K562 (cell line): ENCODE measurements at places on chromosomes 3 and 15. TPM values are rescaled to one million over a fixed set of nuclear protein-coding genes. Genes with fewer than 3 reads are reported as not detected.

- H3K36me3 ChIP-seq, result no peaks in the 10 kb centered on the region
- no peak for DNase-seq
- H3K27me3 ChIP-seq, result no peaks in the 10 kb centered on the region
- no peak overlapping the region for H3K4me3 ChIP-seq
- no peak overlapping the region for H3K27ac ChIP-seq
These were observed 18.6 kb downstream of the SERP1 start for GRCh38 chr3:150527464-150528255.

The UBA7 gene
- polyA plus RNA-seq, result 2.0 and 3.3 TPM in 2 replicates

- no peaks in the 10 kb centered on the region for H3K4me1 ChIP-seq
- no peaks in the 10 kb centered on the region for H3K27me3 ChIP-seq
- no peaks in the 10 kb centered on the region for H3K36me3 ChIP-seq
- H3K27ac ChIP-seq, result no peak overlapping the region
These were observed 223.0 kb downstream of the TBL1XR1 start for GRCh38 chr3:176974279-176974678.

DNA sequence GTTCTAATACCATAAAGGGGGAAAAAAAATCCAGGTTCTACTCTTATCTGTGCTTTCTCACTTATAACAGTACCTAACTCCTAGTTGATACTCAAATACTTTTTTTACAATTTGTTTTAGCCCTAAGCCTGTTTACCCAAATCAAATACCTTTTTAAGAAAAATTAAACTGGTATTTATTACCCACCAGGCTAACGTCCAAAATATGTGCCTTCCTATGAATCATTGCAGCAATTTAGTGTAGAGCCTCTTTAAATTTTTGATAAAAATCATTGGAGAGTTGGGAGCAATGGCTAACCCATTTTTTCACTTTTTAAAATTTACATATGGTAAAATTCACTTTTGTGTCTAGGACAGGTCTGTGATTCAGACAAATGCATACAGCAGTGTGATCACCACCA is 27.9 kb downstream of the FILIP1L start:
- H3K4me1 ChIP-seq, result peaks cover 11% of the 10 kb centered on the region
- no peak for DNase-seq
- no peaks in the 10 kb centered on the region for H3K27me3 ChIP-seq
- H3K4me3 ChIP-seq, result no peak overlapping the region

The EXD1 gene
- polyA plus RNA-seq, result not detected in 2 replicates

GRCh38 chr3:1087066-1087560 is 5.7 kb upstream of the CNTN6 start:
- no peak for DNase-seq

DNA sequence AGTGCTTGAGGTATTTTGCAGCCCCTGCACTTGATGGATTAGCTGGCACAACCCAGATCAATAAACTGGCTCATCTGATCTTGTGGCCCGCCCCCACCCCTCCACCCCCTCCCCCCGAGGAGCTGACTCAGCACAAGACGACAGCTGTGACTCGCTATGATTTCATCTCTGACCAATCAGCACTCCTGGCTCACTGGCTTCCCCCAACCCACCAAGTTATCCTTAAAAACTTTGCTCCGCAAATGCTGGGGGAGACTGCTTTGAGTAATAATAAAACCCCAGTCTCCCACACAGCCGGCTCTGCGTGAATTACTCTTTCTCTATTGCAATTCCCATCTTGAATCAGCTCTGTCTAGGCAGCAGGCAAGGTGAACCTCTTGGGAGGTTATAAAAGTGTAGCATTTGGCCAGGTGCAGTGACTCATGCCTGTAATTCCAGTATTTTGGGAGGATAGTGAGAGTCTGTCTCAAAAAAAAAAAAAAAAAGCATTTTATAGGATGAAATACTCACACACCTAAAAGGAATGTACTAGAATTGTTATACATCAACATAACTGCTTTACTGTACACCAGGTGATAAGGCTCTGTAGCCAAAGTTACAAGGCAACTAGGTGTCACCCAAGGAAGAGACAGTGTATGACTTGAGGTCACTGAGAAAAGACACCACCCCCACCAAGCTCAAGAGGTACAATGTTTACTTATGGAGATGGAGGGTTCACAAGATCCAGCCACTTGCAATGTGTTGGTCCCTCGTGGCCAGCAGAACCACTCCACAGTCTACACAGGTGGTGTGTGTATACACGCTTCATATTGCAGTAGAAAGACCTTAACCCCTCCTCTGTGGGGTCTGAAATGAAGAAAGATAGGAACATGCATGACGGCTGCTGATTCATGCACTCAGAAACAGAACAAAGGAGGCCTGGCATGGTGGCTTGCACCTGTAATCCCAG is 8.6 kb downstream of the ZNF445 start:
- no peaks in the 10 kb centered on the region for H3K27me3 ChIP-seq
- peaks cover 59% of the 10 kb centered on the region for H3K36me3 ChIP-seq
- H3K27ac ChIP-seq, result peak overlapping the region; percentile 68
- peak; percentile 82 for DNase-seq
- H3K4me3 ChIP-seq, result no peak overlapping the region

The CHL1 gene
- polyA plus RNA-seq, result not detected in 2 replicates

GRCh38 chr3:138356730-138357405 is 8.5 kb downstream of the MRAS start:
- no peaks in the 10 kb centered on the region for H3K27me3 ChIP-seq
- DNase-seq, result no peak
- no peak overlapping the region for H3K4me3 ChIP-seq
- H3K27ac ChIP-seq, result no peak overlapping the region
- H3K4me1 ChIP-seq, result no peaks in the 10 kb centered on the region
- no peaks in the 10 kb centered on the region for H3K36me3 ChIP-seq

DNA sequence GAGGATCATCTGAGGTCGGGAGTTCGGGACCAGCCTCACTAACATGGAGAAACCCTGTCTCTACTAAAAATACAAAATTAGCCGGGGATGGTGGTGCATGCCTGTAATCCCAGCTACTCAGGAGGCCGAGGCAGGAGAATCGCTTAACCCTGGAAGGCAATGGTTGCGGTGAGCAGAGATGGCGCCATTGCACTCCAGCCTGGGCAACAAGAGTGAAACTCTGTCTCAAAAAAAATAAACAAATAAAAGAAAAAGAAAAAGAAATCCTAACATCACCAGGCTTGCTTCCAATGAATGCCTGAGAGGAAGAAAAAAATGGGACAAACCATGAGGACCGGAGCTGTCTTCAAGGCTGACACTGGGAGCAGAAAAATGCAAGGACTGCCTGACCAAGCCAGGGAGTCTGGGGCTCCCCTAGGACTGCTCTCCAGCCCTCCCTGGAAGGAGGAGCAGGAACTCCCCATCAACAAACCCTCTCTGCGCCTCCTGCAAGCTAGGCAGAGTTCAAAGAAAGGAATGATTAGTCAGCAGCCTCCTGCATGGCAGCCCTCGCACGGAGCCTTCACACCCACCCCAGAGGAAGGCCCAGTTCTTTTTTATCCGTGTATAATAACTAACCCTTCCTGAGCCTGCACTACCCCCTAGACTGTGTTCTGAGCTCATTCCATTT is 55.4 kb downstream of the NUP210 start:
- DNase-seq, result no peak
- H3K27me3 ChIP-seq, result no peaks in the 10 kb centered on the region
- H3K4me3 ChIP-seq, result no peak overlapping the region
- H3K36me3 ChIP-seq, result peaks cover 85% of the 10 kb centered on the region
- no peaks in the 10 kb centered on the region for H3K4me1 ChIP-seq
- no peak overlapping the region for H3K27ac ChIP-seq

GRCh38 chr3:190865419-190865818 is 2.9 kb upstream of the GMNC start:
- DNase-seq, result no peak
- H3K27me3 ChIP-seq, result no peaks in the 10 kb centered on the region
- no peak overlapping the region for H3K4me3 ChIP-seq
- no peak overlapping the region for H3K27ac ChIP-seq

DNA sequence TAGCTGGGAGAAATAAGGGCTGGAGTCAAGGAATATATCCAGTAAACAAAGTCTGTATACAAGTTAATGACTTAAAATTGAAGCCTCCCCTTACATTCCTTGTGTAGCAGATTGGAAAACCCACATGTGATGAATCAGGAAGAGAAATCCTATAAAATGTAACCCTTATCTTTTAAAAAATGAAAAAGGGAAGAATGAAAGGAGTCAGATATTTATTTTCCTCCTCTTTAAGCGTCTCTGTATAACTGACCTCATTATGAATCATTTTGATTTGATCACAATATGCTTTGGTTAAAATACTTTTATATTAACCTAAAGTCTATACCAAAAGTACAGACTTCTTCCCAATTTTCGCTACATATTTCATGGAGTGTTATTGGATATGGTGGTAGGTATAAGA is 316.3 kb upstream of the STAC start:
- no peak overlapping the region for H3K4me3 ChIP-seq
- no peak for DNase-seq
- H3K27ac ChIP-seq, result no peak overlapping the region
- no peaks in the 10 kb centered on the region for H3K27me3 ChIP-seq
